Right kidney (tissue), 9 donors: ENCODE measurements at places on chromosomes 3 and 15.
A peak's percentile ranks its signal among the peaks of the same experiment; 100 is the strongest.

GRCh38 chr3:76097589-76097969, 312.2 kb upstream of the ZNF717 start:
- no peak for DNase-seq

GRCh38 chr3:152083135-152083534, 185.6 kb upstream of the MBNL1 start:
- no peak for DNase-seq

- DNase-seq, result no peak
Observed at GRCh38 chr3:128764863-128765262, 38.9 kb downstream of the RAB7A start.

- DNase-seq, result no peak
Observed at GRCh38 chr3:131821191-131821762, 213.5 kb downstream of the CPNE4 start.

DNA sequence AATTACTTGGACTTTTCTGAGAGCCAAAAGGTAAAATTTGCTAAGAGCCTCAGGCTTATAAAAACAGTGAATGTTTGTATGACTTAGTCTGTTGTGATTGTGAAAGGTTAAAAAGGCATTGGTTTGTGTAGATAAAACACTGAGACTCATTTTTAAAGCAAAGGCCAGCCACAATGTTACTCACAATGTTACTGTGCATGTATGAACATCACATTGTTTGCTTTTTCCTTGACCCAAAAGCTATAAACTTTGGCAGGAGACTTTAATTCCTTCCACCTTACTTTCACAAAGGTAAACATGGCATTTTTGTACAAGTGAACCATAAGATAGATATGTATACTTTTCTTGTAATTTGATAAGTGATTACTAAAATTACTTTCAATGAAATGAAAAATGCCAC, 70.5 kb downstream of the NPAP1 start:
- DNase-seq, result no peak

DNA sequence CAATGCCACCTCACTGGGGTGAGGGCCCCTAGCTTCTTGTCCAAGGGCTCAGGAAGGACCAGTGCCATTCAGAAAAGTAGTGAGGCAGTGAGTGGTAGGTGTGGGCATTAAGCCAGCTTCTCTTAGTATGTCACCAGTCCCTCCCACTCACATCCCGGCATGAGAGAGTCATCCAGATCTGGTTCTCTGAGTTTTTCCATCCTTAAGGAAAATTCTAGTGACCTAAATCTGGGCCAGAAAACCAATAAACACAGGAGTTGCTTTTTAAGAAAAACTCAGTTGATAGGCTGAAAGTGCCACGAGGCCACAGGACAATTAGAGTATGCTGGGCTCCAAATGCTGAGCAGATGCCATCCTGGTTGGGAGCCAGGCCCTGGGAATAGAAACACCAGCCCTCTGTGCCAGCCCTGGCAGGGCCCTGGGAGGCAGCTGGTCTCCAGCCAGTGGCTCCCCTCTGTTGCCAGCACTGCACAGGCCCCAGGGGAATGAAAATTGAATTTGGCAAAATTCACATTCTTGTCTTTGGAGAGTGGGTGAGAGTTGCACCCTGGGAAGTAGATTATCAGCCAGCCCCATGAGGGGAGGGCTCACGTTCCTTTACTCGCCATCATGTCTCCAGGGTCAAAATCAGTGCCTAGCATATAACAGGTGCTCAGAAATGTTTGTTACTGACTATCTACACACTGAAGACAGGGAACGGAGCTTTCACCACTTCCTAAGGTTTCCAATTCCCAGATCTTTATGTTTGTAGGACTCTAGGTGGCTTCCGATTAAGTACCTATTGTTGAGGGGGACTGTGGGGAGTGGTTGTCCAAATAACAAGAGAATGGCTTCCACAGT, 52.8 kb downstream of the FAM43A start:
- no peak for DNase-seq

DNA sequence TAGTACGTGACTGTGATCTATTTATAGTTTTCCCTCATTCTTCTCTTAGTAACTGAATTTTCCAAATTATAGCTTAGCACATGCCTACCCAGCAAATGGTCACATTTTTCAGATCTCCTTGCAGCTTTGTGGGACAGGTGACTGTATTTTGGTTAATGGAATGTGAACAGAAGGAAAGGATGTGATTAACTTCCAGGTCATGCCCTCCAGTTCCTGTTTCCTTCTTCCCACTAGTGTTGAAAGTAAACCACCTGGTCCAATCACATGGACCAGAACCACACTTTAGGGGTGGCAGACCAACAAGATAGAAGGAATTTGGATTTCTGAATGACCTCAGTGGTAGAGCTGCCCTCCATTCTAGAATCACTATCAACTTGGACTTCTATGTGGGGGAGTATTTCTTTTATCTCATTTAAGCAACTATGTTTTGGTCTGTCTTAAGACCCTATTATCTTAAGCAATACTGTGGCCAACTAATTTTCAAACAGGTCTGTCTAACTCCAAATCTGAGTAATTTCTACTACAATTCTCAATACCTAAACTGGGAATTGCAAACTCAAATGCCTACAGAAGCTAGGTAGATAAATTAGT, 76.0 kb upstream of the TSC22D2 start:
- no peak for DNase-seq

DNA sequence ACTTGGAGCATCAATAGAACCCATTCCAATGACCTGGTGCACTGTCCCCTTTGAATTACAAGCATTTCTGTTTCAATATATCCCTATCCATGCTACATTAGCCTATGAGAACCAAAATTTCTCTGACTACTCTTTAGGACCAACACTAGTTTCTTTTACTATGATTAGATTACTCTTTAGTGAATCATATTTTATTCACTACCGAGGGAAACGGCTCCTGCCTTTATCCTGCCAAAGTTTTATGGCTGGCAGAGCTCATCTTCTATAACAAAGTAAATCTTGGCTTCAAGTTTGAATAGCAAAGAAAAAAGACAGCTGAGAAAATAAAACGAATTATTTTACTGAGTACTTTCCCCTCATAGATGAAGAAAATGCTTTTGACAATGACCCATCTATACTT, 120.9 kb downstream of the SLC9A9 start:
- DNase-seq, result no peak

GRCh38 chr3:135000465-135000864, 205.4 kb downstream of the EPHB1 start:
- DNase-seq, result no peak

- DNase-seq, result no peak
Observed at GRCh38 chr15:61743345-61743909, 316.8 kb downstream of the VPS13C start.

- DNase-seq, result no peak
Observed at GRCh38 chr3:124463234-124463633, 267.0 kb upstream of the UMPS start.

DNA sequence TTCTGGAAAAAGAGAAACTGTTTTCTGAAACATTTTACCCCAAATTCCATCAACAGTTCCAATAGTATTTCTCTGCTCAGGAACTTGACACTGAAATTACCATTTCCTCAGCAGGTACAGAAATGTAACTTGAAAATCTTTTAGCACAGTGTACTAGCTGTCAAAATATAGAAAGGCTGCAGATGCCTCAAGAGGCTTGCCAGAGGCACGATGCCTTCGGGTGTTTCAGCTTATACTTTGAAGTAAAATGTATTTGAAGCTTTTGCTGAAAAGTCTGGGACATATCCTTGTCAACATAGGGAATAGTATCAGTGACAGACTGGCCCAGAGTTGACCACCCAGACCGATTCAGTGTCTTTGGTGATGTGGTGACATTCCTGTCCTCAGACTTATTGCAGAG, 154.4 kb upstream of the CHRM5 start:
- DNase-seq, result no peak

- no peak for DNase-seq
Observed at GRCh38 chr15:60865507-60865906, 363.6 kb downstream of the RORA start.

DNA sequence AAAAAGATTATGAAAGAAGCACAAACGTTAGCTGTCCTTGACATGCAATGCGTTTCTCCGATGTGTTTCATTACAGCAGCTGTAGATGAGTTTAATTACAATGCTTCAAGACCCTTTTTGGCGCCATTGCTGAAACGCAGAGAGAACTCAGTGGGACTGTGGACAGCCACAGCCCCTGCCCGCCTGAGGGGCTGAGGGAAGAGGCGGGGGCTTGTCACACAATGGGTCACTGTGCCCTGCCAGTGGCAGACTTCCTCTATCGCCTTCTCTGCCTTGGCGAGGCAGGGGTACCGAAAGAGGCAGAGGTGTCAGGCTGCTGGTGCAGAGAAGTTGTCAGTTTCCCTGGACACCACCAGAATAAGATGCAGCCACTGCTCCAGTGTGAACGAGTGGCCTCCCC, 252.0 kb downstream of the NR2F2 start:
- no peak for DNase-seq

- DNase-seq, result peak; percentile 90
Observed at GRCh38 chr3:101676765-101677435, at the start of gene ZBTB11. ZBTB11 (minus strand) TSS chr3:101677132; CDS start chr3:101676914, 218 bp downstream.

DNA sequence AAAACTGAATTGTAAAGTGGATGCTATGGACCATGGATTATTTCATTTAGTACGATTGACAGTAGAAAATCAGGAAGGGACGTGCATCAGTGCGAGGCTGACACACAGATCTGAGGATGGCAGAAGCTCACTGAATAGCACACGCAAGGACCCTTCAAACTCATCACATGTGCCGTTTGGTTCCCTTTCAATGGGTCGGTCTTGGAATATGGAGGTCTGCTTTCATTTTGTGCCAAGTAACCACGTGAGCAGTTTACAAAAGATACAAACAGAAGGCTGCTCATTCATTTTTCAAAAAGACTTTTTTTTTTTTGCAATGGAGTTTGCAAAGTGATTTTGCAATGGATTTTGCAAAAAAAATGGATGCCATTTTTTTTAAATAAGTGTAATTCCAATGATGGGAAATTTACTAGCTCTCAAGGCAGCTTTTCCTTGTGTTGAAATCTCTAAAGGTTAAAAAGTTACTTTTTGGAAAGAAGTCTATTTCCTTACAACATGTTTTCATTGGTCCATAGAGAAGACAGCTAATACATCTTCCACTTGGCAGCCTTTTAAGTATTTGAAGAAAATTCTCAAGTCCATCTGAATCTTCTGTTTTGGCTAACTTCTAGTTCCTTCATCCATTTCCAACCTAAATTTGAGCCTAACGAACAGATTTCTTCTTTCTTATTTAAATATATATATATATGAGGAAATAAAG, 392.3 kb upstream of the TPRG1 start:
- no peak for DNase-seq

DNA sequence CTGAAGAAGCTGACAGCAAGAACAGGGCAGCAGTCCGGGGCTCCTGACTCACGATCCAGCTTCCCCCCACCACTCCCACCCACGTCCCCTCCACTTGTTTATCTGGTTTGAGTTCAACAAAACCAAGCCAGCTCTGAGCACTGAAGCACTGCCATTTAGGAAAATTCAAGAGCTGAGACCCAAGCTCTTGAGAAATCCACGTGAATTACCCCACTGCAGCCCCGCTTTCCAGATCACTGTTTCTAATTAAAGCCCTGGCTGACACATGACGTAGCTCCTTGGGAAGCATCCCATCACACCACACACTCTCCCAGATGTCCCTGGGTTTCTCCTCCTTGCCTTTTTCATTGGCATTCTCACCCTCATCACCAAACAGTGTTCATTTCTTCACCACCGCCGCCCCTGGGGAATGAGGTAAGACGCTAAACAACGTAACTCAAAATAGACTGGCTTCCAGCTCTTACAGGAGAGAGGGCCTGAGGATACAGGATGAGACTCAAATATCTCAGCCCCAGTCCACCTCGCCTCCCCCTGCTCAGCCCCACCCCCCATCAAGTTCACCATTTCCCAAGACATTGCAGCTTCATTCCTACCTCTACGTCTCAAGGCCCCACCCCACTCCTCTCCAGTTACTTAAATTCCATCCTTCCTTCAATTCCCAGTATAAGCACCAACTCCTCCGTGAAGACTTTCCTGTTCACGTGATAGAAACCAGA, 95.4 kb downstream of the SRGAP3 start:
- no peak for DNase-seq

DNA sequence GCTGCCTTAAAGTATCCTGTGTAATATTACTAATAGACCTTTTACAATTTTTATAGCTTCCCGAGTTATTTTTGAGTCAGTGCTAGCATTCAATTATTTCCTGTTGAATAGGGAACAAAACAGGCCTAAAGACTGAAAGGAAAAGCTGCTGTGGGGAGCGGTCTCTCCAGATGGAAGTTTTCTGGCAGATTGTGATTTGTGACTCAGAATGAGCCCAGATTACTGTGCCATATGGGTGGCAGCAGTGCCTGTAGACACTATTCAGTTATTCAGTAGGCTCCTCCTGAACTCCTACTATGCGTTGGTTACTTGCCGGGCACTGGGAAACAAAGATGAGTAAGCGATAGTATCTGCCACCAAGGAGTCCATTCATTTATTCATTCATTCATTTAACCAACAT, 211.8 kb downstream of the CHST2 start:
- DNase-seq, result no peak

- DNase-seq, result no peak
Observed at GRCh38 chr15:52247461-52247860, 48.1 kb downstream of the MYO5C start.

DNA sequence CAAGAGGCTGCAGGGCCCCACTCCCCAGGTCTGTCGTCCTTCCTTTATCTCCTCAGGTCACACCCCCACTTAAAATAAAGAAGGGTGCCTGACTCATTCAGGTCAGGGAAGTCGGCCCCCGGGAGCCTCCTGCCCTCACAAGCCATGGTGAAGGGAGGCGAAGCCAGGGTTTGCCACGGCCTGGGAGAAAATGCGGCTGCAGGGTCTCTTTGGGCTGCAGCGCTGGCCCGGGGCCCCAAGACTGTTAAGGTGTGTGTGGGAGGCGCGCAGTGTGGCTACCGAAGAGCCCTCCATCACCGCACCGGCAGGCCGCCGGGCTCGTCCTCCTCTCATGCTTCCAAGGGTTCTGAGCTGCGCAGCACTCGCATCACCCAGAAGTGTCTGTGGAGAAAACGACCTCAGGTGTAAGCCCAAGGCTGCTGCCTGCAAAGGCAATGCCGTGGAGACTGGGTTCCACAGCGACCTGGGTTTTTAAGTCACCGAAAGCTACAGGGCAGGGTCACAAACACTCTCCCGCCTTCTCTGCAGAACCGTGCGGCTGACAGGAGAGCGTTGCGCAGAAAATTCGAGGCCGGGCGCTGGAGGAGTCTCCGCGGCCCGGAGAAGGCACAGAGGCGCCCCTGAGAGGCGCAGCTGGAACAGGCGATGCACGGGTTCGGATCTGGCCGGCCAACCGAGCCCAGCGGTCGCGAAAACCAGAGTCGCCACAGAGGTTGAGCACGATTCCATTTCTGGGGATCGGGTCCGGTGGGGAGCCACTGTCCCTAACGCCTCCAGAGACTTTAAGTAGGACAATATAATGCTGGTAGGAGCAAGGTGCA, 8.7 kb downstream of the FOXL2 start:
- peak; percentile 67 for DNase-seq
